AG08395 (cell line): ENCODE measurements at places on chromosomes 4 and X.

- DNase-seq, result no peak
Observed at GRCh38 chr4:144421839-144422565, 224.0 kb upstream of the HHIP start.

GRCh38 chrX:56107320-56107719, 124.8 kb upstream of the KLF8 start:
- DNase-seq, result no peak

GRCh38 chrX:153806999-153807575, 12.6 kb downstream of the SSR4 start:
- DNase-seq, result no peak

GRCh38 chr4:151291485-151291884, 14.5 kb downstream of the PRSS48 start:
- peak; percentile 14 for DNase-seq

DNA sequence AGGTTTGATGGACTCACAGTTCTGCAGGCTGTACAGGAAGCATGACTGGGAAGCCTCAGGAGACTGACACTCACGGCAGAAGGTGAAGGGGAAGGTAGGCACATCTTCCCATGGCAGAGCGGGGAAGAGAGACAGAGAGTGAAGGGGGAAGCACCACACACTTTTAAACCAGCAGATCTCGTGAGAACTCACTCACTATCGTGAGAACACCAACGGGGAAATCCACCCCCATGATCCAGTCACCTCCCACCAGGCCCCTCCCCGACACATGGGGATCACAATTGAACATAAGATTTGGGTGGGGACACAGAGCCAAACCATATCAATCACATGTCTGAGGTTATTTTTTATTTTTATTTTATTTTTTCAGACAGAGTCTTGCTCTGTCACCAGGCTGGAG, 4.9 kb upstream of the NAT8L start:
- DNase-seq, result no peak

DNA sequence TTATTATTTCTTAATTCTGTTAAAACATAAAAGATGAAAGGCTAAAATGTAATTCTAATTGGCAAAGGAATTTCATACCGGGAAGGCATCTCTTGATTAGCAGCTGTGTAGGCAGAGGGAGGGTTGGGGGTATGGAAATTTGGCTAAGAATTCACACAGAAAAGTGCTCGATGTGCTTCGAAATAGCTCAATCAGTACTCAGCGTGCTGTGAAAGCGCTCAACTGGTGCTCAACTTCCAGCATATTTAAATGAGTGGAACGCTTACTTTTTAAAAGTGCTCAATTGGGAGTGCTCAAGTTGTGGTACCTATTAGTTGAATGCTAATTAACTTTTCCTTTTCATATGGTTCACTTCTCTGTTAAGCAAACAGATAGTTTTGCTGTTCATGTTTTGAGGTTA, 695.9 kb upstream of the ATOH1 start:
- DNase-seq, result no peak

- peak; percentile 36 for DNase-seq
Observed at GRCh38 chr4:54877006-54877405, 219.2 kb downstream of the KIT start.

DNA sequence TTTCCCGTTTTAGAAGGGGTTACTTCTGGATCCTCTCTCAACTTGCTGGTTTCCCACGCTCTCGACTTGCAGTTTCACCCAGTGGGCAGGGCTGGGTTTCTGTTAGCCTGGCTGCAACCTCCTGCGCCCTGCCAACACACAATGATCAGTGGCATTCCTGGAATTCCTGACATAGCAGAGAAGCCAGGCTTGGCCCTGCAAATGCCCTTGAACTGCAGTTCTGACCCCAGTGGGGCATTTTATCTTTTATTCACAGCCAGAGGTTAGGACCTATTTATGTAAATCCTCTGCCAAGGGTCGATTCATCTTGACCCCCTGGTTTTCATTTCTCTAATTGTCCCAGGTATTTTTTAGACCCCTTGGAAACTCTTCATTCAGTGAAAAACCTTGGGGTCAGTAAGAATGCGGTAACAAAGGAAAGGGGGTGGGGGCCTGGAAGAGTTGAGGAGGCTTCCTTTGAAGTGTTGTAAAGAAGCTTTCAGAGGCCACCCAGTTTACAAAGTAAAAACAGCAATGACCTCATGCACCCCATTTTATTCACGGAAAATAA, 217.6 kb downstream of the ZNF674 start:
- DNase-seq, result peak; percentile 68

GRCh38 chr4:170128219-170128804, 38.6 kb upstream of the AADAT start:
- no peak for DNase-seq

GRCh38 chr4:101018836-101019235, 328.5 kb downstream of the PPP3CA start:
- no peak for DNase-seq

DNA sequence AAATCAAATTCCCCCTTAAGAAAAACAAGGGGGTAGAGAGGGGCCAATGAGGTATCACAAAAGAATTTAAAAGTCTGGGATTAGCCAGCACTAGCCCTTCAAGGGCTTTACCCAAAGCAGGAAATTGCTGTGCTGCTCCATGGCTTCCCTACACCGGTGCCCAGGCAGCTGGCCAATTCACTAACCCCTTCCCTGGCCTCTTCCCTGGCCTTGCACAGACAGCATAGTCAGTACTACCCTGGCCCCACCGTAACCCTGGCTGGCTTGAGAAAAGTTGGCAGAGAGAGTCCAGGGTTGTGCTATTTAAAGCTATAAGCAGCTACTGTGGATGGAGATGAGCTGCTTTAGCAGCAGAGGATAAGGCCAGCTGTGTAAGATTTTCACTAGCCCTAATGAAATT, 43.1 kb downstream of the ADAMTS3 start:
- DNase-seq, result no peak

DNA sequence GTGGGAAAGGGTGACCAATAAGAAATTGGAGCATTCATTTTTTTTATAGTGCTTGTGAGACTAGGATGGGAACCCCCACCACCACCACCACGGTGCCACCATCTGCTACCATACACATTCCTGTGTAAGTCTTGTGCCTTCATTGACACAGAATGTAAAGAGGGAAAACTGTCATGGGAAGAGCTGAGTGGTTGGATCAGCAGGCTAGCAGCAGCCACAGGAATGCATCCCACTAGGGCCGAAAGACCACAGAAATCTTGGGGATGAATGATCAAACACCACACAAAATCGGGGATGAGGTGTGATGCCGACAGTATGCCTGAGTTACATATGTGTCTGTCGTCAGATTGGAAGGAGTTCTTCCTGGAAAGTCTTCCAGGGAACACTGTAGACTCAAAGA, 69.2 kb downstream of the SRPX start:
- peak; percentile 20 for DNase-seq

DNA sequence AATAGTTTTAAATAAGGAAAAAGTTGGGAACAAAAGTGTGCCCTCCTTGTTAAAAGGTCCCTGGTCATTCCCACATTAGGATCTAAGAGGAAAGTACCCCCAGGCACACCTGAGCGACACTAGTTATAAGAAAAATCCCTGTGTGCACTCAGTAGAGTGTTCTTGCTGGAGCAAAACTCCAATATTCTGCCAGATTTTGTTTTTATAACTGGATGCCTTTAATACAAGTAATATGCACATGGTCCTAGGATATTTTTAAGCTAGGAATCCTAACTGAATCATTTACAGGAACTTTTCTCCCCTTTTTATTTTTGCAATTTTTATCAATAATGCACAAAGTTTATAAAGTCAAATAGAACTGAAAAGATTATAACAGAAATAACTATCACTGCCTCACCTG, 68.6 kb downstream of the BEND4 start:
- DNase-seq, result no peak

- DNase-seq, result no peak
Observed at GRCh38 chrX:47633689-47634590, 4.2 kb upstream of the CFP start.

DNA sequence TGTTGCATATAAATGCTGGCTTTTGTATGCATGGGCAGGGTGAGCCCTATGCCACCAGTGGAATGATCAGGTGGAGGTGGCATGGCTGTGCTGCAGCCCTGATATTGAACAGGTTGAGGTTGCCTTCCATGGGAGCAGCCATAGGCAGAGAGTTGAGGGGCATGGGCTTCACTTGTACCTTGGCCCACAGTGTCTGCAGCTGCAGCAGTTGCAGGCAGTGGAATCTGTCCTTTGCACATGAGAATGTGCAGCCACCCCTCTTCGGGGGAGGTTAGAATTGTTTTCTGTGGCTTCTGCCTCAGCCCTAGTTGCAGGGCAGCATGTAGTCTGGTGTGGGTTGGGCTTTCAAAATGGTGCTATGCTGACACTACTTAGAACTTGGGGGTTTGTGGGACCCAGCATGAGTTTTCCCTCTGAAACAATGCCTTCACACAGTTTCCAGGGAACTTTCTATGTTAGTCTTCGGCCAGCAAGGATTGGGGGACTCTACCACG, 25.4 kb upstream of the VSIG1 start:
- DNase-seq, result no peak

- DNase-seq, result no peak
Observed at GRCh38 chr4:182093431-182093831, 149.8 kb upstream of the TENM3 start.

- DNase-seq, result no peak
Observed at GRCh38 chr4:38109370-38109769, 149.2 kb downstream of the PTTG2 start.

DNA sequence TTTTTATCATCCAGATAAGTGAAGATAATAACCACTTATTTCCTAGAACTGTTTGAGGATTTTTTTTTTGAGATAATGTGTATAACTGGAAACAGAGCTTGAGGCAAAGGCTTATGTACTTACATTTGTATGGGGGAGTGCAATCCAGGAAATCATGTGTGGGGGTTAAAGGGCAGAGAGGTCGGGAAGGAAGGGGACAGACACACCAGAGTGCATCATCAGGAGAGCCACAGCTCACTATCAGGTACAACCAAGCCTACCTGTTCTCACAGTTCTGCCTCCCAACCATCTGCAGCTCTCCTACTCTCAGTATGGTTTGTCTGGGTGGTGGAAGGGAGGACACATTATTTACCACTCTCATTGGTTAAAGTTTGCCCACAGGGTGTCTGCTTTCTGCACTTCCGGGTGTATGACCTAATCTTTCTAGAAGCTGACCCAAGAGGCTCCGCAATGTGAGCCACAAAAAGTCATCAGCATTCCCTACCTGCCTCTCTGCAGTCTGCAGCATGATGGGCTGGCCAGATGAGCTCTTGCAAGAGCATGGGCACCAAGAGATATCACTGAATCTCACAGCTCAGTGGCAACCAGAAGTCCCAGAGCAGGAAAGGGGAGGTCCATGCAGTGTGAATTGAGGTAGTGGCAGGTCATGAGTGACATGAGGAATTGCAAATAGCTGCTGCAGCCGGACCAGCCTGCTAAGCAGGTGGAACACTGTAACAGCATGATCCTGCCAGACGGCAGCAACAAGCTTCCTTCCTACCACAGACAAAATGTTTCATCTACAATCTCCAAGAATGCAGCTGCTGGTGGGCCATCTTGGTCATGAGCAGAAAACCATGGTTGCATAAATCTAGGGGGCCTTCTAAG, 36.9 kb upstream of the SPRY1 start:
- no peak for DNase-seq

- no peak for DNase-seq
Observed at GRCh38 chr4:104129243-104129642, 365.5 kb downstream of the CXXC4 start.

DNA sequence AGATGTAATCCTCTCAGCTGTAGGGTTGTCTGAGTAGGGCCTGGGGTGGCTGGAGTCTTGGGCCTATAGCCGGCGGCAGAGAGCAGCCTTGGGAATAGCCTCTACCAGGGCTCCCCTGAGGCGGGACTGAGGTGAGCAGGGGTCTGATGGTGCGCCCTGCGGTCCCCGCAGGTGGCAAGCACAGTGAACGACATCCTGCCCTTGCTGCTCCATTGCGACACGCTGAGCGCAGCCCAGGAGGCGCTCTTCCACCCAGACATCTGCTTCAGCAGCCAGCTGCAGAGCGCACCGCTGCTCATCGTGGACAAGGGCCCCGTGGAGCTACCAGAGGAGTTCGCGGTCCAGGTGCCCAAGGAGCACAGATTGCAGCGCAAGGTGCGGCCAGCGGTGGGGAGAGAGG, 317.0 kb downstream of the ADGRL3 start:
- no peak for DNase-seq

GRCh38 chr4:1614854-1615595, 69.1 kb downstream of the FAM53A start:
- DNase-seq, result no peak

- DNase-seq, result peak; percentile 61
Observed at GRCh38 chr4:54550395-54551171, 107.2 kb upstream of the KIT start.

- DNase-seq, result no peak
Observed at GRCh38 chr4:10746371-10747171, 62.0 kb upstream of the CLNK start.

- DNase-seq, result no peak
Observed at GRCh38 chrX:17737986-17738713, 857 bp downstream of the SCML1 start.

- no peak for DNase-seq
Observed at GRCh38 chrX:85379174-85379907, at the start of gene POF1B. TSS of gene POF1B (minus strand) at chrX:85379665. CDS start at chrX:85379454, 211 bp downstream.

- no peak for DNase-seq
Observed at GRCh38 chrX:133053861-133054598, 42.9 kb downstream of the USP26 start.

GRCh38 chrX:135191838-135192237, 20.6 kb upstream of the CT55 start:
- DNase-seq, result no peak

GRCh38 chr4:78254893-78255292, 197.8 kb downstream of the FRAS1 start:
- DNase-seq, result no peak

GRCh38 chrX:155819525-155819924, 61.6 kb upstream of the VAMP7 start:
- DNase-seq, result no peak

DNA sequence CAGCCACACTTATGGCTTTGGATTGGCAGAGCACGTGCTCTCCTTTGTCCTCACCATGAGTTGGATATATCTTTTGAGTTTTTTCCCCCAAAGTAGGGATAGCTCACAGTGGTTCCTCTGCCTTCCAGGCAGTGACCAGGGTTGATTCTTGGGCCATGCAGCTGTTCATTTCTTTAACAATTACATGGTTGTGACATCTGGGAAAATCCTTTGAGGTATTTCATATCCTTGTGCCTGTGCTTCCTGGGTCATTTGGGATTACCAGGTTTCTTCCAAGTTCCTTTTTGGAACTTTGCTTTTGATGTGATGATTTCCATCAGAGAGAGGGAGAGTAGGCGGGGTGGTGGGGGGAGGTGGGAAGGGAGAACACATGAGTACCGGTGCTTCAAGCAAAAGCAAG, 15.6 kb downstream of the BCORL1 start:
- DNase-seq, result no peak

DNA sequence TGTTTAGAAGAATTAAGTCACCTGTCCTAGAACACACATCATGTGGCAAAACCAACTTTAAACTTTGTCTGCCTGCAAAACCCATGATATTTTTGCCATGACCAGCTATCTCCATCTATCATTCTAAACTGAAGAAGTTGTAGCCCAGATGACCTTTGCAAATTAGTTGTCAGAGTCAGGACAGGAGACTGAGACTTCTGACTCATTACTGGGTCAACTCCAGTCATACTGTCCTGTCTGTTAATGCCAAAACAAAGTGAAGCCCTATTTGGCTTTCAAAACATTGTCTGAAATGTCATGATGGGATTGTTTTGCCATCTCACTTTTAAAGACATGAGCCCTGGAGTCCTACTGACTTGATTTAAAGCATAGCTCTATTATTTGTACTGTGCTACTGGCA, 365.7 kb upstream of the CPEB2 start:
- no peak for DNase-seq
